ENCODE measurements at places on chromosomes 1 and 21. TPM values are rescaled to one million over a fixed set of nuclear protein-coding genes. Genes with fewer than 3 reads are reported as not detected.

The RPS6KA1 gene
- total RNA-seq = 16.9 TPM

DNA sequence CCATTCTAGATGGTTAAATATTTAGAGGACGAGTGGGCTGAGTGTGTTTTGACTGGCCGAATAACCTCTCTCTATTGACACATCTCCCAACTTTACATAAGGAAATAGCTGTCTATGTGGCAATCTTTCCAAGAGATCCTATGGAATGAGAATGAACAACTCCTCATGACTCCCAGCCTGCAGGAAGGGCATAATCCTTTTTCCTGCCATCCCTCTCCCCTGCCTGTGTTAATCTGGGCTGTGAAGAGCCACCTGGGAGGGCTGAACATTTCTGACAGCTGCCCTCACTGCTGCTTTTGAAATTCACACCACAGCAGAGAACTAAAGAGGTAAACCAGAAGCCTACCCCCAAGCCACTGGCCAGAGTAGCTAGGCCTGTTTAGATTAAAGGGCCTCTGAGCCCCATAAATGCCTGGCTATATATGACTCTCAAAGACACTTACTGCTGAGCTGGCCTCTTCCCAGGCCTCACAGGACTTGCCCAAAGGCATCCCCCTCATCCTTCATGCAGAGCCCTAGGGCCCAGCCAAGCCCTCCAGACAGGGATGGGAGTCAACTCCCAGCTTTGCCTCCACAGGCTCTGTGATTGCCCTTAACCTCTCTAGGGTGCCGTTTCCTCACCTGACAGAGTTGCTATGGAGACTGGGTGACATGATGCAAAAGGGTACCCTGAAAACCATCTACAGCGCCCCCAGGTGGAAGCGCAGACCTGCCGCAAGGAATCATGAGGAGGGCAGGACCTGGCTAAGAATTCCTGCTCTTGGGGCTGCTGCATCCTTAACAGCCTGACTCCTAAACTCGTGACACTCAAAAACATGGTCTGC, 42.0 kb upstream of the LDLRAP1 start:
- DNase-seq = no peak

GRCh38 chr1:238223076-238223640, 332.4 kb upstream of the ZP4 start:
- DNase-seq = no peak

The CYYR1 gene
- total RNA-seq = 12.6 TPM

GRCh38 chr1:100037927-100038659, 68.3 kb downstream of the SLC35A3 start:
- peak; percentile 96 for DNase-seq

DNA sequence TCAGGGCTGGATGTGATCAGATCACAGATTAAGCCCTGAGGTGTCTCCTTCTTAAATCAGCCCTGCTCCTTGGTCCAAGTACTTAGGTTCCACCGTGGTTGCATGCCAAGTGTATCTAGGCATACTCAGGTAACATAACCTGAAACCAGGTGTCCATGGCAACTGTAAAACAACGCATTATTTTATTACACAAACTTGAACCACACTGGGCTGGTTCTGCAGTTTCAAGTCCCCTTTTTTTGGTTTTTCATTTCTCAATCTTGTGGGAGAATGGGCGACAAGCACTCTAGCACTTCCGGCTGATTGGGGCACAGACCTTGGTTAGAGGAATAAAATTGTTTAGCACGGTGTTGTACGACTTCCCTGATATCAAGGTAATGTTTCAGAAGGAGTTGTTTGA, 65.2 kb downstream of the GBP6 start:
- no peak for DNase-seq

DNA sequence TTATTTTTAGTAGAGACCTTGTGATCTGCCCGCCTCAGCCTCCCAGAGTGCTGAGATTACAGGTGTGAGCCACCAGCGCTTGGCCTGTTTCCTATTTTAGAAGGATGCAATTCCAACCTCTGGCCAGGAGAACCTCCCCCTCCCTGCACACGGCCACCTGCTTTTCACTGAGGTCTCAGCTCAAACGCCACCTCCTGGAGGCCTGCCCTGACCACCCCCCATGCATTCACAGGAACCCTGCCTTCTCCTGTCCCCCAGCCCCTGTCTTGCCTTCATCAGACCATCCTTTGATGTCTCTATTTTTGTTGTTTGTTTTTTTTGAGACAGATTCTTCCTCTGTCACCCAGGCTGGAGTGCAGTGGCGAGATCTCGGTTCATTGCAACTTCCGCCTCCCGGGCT, 2.3 kb downstream of the SRM start:
- DNase-seq = no peak

DNA sequence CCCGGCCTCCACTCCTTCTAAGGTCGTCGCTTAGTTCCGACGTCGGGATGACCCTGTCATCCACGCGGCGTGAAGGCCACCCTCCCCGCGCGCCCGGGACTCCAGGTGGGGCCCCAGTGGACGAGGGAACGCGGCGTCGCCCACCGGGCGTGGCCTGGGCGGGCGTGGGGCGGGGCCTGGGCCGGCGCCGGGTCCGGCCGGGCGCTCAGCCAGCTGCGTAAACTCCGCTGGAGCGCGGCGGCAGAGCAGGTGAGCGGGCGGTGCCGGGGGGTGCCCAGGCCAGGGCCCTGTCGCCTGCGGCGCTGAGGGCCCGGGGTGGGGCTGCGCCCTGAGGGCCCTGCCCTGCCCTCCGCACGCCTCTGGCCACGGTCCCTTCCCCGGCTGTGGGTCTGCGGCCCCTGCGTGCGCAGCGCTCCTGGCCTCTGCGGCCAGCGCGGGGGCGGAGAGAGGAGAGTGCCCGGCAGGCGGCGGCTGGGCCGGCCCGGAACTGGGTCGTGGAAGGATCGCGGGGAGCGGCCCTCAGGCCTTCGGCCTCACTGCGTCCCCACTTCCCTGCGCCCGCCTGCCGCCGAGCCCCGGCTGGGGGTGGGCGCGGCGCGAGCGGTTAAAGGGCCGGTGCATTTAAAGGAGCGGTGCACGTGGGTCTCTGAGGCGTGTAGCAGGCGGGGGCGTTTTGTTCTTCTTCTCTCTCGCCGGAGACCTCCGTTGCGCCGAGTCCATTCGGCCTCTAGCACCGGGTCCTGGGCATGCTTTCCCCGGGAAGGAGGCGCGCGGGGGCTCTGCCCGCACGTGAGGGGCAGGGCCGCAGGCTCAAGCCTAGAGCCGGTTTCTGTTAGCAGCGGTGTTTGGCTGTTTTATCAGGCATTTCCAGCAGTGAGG, at the start of gene PSEN2:
TSS of gene PSEN2 (plus strand) at position 216 of the 879 bp plus-strand sequence. CDS start 11,292 bp downstream, outside the sequence.
- DNase-seq = peak; percentile 77

The SHCBP1L gene
- total RNA-seq = 0.41 TPM

The REN gene
- not detected for total RNA-seq

- no peak for DNase-seq
These were observed 76.4 kb upstream of the MACF1 start for GRCh38 chr1:39128126-39128525.

The SRSF4 gene
- 56.2 TPM for total RNA-seq

DNA sequence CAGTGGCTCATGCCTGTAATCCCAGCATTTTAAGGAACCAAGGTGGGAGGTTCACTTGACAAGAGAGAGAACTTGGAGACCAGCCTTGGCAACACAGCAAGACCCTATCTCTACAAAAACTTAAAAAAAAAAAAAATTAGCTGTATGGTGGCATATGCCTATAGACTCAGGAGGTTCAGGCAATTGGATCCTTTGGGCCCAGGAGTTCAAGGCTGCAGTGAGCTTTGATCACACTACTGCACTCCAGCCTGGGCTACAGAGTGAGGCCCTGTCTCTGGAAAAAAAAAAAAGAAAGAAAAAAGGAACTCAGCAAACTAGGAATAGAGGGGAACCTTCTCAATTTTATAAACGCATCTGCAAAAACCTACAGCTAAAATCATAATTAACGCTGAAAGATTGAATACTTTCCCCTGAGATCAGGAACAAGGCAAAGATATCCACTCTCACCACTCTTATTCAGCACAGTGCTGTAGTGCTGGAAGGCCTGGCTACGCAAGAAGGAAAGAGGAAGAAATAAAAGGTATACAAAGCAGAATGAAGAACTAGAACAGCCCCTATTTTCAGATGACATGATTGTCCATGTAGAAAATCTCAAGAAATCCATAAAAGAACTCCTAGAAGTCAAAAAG, 21.6 kb downstream of the HSF2BP start:
- no peak for DNase-seq

DNA sequence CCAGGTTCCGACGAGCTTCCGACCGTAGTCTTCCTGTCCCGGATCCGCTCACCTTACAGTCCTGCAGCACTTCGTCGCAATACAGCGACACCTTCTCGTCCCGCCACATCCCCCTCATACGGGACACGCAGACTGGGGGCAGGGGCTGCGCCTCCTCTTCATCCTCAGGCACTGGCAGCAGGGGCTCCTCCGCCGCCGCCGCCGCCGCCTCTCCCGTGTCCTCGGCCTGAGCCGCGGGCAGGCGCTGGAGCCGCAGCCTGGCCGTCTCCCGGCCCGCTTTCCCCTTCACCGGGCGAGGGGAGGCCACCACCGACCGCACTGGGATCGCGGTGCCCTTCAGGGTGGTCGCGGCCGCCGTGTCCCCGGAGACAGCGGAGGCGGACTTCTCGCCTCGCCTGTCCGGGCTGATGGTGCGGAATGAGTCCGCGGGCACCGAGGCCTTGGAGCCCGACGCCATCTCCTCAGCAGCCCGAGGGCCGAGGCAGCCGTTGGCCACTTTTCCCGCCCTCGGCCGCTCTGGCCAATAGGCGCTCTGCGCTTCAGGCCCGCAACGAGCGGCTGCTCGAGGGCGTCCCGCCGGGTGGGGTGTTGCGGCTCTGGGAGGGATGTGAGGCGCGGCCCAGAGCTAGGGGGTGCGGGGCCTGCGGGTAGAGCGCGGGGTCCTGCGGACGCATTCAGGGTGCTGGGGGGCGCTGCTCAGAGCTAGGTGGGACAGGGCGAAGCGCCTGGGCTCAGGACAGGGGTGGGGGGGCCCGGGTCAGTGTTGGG, at the start of gene SHCBP1L:
TSS of gene SHCBP1L (minus strand) at position 490 of the 768 bp plus-strand sequence. CDS start at position 457, 33 bp downstream.
- DNase-seq = peak; percentile 18

The AJAP1 gene
- 0.51 TPM for total RNA-seq

DNA sequence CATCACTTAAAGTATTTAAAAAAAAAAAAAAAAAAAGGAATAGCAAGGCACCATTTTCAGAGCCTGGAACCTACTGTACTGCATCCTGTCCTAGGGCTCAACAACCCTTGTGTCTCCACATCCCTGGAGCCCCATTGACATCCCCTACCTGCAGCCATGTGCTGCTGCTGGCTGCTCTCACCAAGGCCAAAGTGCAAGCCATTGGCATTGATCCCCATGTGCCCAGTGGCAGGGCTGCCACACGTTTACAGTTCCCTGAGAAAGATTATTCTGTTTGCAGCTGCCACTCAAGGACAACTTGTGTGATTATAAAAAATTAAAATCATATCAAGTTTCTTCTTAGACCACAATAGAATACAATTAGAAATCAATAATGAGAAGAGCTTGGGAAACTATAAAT, 129.9 kb downstream of the LHX8 start:
- DNase-seq = no peak

GRCh38 chr1:61808321-61808720, 66.0 kb downstream of the PATJ start:
- no peak for DNase-seq

DNA sequence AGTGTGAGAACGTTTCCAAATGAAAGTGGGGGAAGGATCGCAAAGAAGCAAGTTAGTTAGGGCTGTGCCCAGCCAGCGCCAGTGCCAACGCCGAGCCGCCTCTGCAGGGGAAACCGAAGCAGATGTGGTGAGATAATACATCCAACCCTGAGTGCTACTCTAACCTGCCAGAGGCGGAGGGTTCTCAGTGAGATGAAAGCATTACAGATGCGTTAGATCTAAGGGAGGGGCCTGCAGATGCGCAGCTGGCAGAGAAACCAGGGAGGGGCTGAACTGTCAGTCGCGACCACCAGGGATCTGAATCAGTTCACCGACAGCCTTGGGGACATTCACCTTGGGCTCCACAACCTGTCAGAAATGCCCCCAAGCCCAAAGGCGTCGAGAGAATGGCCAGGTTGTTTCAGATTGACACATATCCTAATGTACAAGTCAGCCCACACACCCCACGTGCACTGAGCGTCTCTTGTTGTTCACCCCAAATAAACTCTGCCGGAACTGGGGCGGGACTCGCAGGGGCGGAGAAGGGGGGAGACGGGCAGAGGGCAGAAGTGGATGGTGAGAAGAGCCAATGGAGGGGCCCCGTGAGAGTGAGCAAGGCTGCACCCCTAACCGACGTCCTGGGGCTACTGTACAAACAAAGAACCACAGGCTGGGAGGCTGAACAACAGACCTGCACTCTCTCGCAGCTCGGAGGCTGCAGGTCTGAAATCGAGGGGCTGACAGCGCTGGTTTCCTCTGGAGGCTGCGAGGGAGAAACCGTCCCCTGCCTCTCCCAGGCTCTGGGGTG, 8.7 kb upstream of the UMODL1 start:
- DNase-seq = no peak

The SEMA4A gene
- total RNA-seq = 5.5 TPM

The SPRR2A gene
- total RNA-seq = 3.1 TPM

DNA sequence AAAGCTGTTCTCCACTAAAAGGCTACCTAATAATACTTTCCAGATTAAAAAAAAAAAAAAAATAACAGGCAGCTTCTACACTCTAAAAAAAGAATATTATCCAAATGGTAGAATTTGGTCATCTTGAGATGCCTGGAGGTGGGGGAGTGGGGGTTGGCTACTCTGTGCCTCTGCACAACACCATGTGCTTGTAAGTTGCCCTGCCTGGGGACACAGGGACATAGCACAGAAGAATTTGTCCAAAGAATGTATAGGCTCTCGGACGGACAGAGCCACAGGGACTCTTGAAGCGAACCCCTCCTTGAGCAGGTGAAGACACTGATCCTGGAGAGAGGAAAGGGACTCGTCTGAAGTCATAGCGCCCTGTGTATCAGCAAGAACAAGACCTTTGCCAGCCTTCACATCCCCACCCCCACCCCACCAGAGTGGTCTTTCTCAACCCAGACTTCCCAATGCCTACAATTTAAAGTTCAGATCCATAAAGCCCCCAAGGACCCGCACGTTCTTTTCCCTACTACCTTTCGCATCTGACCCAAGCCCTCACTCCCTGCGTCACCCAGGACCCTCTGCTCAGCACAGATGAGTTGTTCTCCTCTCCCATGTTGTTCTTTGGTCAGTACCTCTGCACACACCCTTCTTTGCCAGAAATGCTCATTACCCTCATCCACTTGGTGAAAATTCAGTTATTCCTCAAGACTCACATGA, 72.6 kb downstream of the LGR6 start:
- DNase-seq = no peak

DNA sequence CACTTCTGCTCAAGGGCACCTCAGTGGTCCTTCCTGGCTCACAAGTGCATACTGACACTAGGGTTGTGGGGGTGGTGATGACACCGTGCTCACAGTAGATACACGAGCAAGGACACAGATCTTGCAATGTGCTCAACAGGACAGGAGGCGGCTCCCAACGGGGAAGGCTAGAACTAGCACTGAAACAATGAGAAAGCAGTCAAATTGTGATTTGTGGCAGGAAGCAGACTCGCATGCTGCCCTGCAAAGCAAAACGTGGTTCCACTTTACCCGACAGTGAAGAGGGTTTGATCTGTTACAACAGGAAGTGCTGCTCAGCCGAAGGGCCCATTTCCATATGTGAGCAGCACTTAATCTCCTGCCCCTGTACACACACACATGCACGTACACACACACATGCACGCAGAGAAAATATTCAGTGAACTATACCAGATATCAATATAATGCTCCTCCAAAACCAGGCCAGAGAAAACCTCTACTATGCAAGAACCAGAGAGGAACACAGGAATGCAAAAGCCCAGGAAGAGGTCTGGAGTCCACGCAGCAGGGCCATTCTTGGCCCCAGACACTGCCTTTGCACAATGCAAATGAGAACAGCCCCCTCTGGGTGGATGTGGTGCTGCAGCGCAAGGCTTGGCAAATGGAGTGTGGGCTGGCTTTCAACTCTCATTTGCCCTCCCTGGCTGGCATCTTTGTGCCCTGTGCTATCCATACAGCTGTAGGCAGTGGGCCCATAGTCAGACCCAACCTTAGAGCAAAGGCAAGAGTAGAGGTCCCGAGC, 47.1 kb downstream of the KANK4 start:
- no peak for DNase-seq

Data from tongue (tissue), 3 donors.